Articular chondrocyte of knee joint (primary cell): ENCODE measurements at places on chromosomes 6 and 20. TPM values are rescaled to one million over a fixed set of nuclear protein-coding genes. Genes with fewer than 3 reads are reported as not detected.

Gene PCNA
- total RNA-seq = 63.5 and 109 TPM in 2 replicates

Gene MCCD1
- not detected in 2 replicates for total RNA-seq

Gene ABHD16B
- not detected in 2 replicates for total RNA-seq

Gene HSPA12B
- 0.13 and 0.22 TPM in 2 replicates for total RNA-seq

Gene LY6G5C
- 0.26 and 0.65 TPM in 2 replicates for total RNA-seq

Gene GTSF1L
- total RNA-seq = not detected in 2 replicates

Gene PROCR
- 44.2 and 60.6 TPM in 2 replicates for total RNA-seq

Gene HLA-DOB
- 0.32 TPM in 1 of 2 replicates, not detected in the other for total RNA-seq

Gene NRN1
- total RNA-seq = 94.3 and 142 TPM in 2 replicates

Gene SLC24A3
- total RNA-seq = 0.26 and 2.3 TPM in 2 replicates

Gene ENPP4
- 1.6 and 2.4 TPM in 2 replicates for total RNA-seq

Gene COQ3
- total RNA-seq = 5.0 and 6.7 TPM in 2 replicates

Gene NKAIN4
- total RNA-seq = not detected in 2 replicates

Gene TRIM40
- total RNA-seq = not detected in 2 replicates

Gene CST2
- not detected in 2 replicates for total RNA-seq

Gene RTN4IP1
- total RNA-seq = 5.8 and 7.6 TPM in 2 replicates

Gene MEP1A
- total RNA-seq = not detected in 2 replicates

Gene SLC22A23
- 8.8 and 10.2 TPM in 2 replicates for total RNA-seq

Gene NMBR
- not detected in 2 replicates for total RNA-seq

Gene FAM217A
- total RNA-seq = not detected in 2 replicates

Gene AGER
- 0.54 and 0.78 TPM in 2 replicates for total RNA-seq

Gene ADAM33
- total RNA-seq = 2.2 and 3.8 TPM in 2 replicates

Gene PSORS1C2
- total RNA-seq = not detected in 2 replicates

Gene PTGIS
- total RNA-seq = 40.6 and 42.8 TPM in 2 replicates

Gene GRIK2
- 0.32 and 0.52 TPM in 2 replicates for total RNA-seq

Gene HLA-DQA1
- not detected in 2 replicates for total RNA-seq

Gene GPSM3
- 0.86 and 1.0 TPM in 2 replicates for total RNA-seq

Gene C2
- total RNA-seq = 19.1 and 22.0 TPM in 2 replicates
